CD4-positive, alpha-beta T cell treated with Interferon gamma for 1 hour (primary cell): ENCODE measurements at places on chromosomes 5 and 9.

DNA sequence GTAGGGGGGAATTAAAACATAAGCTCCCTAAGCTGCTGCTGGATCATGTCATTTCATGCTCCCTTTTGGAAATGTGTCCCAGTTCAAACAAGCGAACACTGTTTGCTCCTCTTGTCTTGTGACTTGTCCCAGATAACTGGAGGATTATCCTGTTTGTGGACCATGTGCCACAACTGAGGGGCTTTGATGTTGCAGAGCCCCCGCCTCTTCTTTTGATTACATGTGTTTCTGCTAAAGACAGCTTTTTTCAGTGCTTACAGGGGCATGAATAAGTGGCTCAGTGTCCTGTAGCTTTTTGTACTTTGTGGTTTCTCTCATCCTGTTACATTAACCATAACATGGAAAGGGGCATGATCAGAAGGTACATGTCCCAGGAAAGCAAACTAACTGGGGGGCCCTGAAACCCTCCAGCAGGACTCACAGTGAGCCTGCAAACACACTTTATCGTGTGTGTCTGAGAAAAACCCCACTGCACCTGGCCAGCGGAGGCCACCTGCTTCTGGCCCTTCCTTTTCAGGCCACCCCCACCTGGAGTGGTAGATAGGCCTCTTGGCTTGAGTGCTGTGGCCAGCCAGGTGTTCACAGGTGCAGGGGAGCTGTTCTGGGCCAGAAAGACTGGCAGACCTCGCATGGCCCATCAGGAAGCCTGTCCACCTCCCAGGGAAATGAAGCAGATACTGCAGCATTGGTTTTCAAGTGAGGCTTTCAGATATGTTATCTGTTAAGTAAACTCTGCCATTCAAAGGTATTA is 285.6 kb downstream of the FANCC start:
- no peak for DNase-seq

GRCh38 chr5:154318691-154319090 is 127.1 kb upstream of the SAP30L start:
- no peak for DNase-seq

DNA sequence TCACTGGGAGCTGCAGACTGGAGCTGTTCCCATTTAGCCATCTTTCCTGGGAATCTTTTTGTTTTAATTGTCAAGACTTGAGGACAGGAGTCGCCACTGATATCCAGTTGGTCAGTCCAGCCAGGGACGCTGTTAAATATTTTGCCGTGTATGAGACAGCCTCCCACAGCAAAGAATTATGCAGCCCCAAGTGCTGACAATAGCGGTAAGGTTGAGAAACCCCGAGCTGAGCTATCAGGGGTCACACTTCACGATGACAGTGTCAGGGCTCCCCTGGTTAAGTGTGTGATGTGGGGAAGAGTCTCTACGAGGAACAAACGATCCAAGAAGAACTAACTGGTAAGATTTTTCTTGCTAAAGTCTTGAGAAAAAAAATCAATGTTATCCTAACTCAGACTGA is 372.0 kb upstream of the MPDZ start:
- no peak for DNase-seq

DNA sequence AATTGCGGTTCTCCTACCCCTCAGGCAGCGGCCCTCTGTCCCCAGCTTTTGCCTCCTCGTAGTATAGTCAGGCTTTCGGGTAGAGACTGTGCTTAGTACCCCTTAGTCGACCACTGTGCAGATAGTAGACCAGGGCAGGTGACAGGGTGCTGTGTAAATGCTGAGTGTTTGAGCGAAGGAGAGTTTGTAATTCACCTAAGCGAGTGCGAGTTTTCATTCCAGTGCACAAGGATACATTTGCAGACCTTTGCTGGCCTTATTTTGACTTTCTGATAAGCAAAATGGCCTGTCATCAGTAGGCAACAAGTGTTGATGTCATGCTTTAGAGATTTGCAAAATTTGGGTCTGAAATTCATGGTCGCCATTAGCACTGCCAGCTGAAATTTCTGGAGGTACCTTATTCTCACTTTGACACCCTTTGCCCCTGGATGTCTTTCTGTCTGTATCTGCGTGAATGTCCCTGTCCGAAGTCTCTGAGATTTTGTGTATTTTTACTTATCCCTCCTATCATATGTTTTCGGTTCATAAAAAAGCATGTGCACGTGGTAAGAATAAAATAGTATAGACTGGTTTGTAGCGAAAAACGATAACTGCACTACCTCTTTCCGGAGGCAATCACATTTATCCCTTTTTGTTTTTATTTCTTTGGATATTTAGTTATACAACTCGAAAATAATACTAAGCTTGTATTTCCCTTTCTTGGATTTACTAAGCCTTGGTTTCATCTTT is 1.9 kb downstream of the LMNB1 start:
- no peak for DNase-seq

- no peak for DNase-seq
Measured at GRCh38 chr9:9747787-9748186, 865.0 kb downstream of the PTPRD start.

GRCh38 chr9:111232997-111233790 is 96.8 kb downstream of the OR2K2 start:
- no peak for DNase-seq

GRCh38 chr9:8447601-8448000 is 648.0 kb upstream of the DMAC1 start:
- no peak for DNase-seq

GRCh38 chr5:148791334-148791667 is 35.1 kb upstream of the ADRB2 start:
- DNase-seq = no peak

- peak; percentile 16 for DNase-seq
Measured at GRCh38 chr9:114108016-114108833, 9.1 kb upstream of the KIF12 start.

DNA sequence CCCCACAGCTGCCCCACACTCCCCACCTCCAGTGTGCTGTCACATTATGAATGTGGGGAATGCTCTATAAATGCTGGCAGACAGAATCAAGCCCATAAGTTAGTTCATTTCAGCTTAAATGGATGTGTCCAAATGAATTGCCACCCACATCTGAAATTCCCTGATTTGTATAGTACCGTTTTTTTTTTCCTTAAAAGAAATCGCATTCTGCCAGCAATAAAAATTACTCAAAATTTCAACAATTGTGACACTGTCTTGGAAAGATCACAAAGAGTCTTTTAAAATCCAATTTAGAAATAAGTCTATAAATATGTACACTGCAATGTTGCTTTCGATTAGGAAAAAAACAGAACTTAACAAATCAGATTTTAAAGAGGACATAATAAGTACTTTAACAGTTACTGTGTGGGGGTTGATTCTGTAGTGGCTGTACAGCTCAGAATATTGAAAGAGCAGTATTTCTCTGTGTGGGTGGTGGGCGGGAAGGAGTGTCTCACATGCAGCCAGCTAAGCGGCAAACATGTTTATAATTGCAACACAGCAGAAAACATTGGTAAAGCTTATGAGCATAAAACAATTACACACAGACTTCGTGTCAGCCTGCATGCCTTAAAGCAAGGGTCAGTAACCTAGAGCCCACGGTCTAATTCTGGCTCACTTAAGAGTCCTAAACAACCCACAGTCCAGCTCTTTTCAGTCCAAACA is 24.9 kb upstream of the CSNK1G3 start:
- no peak for DNase-seq

GRCh38 chr5:15170173-15170572 is 298.6 kb upstream of the ANKH start:
- DNase-seq = no peak

- no peak for DNase-seq
Measured at GRCh38 chr5:96008987-96009647, 47.5 kb upstream of the ELL2 start.
